ENCODE measurements at places on chromosomes 16 and 17.

GRCh38 chr17:62619417-62620155 is 7.9 kb upstream of the MRC2 start:
- no peak for ATAC-seq

- no peak for ATAC-seq
Measured at GRCh38 chr17:10420811-10421210, 939 bp downstream of the MYH8 start.

DNA sequence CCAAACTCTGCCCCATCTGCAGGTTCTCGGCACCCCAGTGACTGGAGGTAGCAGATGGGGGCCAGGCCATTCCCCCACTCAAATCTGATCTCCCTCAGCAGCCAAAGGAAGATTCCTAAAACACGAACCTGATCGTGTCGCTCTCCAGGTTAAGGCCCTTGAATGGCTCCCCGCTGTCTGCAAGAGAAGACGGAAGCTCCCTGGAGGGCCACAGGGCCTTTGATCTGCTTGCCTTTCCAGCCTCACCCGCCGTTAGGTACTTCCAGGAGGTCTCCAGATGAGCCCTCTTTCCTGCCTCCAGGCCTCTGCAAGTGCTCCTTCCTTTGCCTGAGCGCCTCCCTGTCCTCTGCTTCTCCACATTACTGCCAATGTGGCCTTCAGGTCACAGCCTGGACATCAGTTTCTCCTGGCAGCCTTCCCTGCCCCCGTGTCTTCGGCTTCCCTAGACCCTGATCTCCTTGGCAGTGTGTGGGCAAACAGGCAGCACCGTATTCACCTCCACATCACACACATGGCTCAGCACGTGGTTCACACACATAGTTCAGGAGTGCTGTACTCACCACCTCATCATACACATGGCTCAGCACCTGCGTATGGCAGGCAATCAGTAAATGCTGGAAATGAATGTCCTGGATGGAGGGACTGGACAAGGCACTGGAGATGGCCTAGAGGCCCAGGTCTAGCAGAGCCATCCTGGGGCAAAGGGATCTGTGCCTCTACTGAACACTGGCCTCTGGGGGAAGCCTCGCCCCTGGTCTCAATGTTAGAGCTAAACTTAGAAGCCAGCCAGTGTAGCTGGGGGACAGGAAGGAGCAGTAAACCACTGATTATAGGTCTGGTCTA is 26.4 kb upstream of the MRPS23 start:
- ATAC-seq: no peak

GRCh38 chr17:76272541-76273444 is 7.6 kb downstream of the UBALD2 start:
- ATAC-seq: no peak

DNA sequence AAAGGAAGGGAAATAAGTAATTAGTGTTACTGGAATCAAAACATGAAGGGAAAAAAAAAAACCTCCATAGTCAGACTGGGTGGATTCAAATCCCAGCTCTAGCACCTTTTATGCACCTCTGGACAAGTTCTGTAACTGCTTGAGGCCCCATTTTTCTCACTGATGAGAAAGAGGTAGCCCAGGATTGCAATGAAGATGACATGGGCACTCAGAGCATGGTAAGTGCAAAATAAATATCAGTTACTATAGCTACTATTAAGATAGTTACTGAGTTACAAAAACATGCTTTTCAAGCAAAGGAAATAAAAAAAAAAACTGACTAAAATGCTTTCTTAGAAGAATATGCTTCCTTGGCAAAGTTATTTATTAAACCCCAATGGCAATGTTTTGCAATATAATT is 58.8 kb downstream of the CEP95 start:
- ATAC-seq: peak; percentile 35

DNA sequence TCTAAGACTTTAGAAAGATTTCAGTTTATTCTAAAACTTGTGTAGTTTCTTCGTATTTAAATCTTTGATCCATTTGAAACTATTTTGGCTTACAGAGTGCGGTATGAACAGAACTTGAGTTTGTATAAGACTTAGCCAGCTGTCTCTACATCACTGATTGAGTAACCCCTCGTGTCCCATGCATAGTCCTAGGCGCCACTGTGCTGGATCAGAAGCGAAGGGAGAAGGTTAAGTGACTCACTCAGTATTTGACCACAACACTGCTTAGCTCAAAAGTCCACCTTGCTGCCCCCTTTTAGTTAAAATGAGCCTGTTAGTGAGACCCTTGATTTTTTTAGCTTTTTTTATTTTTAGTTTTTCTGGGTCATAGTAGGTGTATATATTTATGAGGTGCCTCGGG is 28.4 kb downstream of the CD300LB start:
- ATAC-seq: no peak

DNA sequence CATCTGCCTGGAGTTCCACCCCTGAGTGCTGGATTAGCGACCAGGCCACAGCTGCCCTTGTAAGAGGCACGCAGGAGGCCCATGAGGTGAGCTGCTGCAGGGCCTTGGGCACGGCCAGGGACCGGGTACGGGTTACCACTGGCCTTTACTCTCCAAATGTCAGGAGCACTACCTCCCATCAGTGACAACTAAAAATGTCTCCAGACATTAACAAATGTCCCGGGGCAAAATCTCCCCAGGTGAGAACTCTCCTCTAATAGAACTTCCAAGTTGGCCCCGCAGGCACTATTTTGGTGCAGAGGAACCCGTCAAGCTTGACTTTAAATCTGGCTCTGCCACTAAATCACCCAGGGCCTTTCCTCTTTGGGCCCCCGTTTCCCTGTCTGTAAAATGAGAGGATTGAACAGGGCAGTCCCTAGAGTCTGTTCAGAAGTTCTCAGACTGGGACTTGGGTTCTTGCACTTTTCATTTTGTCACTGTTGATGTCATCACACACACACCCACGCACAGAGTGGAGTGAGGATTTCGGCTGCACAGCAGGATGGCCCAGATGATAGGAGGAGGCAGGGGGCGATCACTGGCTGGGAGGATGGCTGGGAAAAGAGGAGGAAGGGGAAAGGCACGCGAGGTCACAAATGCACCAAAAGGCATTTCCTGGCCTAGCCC is 24.5 kb upstream of the MAPT start:
- no peak for ATAC-seq

DNA sequence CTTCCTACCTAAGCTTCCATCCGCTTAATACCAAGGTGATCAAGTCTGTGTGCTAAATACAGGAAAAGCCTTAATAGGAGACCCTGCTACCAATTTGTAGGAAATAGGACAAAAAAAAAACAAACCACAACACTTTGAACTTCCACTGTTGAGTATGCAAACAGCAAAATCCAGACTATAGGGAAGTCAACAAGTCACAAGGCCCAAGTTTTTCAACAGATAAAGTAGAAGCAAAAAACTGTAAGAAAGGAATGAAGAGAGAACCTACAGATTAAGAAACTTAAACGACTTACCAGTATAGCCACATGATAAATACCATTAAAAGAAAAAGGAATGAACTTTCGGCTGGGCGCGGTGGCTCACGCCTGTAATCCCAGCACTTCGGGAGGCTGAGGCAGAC is 7.4 kb downstream of the USP22 start:
- ATAC-seq: no peak

DNA sequence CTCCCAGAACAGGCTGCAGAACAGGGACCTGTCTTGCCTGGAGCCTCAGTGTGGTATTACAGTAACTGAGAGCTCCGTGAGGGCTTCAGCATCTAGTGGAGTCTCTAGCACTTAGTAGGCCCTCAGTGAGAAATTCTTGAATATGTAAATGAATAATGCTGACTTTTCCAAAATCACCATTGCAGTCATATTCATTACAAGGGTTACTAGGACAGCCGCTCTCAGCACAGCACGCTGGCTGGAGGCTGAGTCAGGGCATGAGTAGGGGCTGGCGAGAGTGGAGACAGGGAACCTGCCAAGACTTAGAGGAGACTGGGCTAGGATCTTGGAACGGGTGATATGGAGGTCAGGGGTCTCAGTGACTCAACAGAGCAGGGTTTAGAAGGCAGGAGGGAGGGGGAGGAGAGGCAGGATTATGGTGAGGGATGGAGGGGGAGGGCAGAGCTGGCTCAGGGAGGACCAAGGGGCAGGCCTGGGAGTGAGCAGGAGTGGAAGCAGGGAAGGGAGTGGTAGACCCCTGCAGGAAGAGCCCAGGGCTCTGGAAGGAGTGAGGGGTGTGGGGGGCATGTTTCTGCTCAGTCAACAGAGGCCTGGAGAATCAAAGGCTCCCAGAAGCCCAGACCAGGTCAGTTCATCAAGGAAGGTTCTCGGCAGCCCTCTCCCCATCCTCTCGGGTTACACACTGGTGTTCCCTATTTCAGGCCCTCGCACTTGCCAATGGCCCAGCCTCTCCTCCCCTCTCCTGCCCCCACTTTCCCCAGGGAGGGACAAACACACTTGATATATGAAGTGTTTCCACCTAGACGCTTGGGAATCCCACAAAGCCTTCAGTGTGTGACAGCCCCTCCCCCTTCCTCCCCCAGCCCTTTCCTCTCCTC is 42.3 kb downstream of the FZD2 start:
- peak; percentile 96 for ATAC-seq

- ATAC-seq: peak; percentile 0
Measured at GRCh38 chr17:28950017-28950751, 1.1 kb downstream of the PHF12 start.

GRCh38 chr16:50679676-50680555 is 1.2 kb downstream of the SNX20 start:
- no peak for ATAC-seq

GRCh38 chr17:76696763-76697701 is 13.7 kb downstream of the MXRA7 start:
- ATAC-seq: no peak

DNA sequence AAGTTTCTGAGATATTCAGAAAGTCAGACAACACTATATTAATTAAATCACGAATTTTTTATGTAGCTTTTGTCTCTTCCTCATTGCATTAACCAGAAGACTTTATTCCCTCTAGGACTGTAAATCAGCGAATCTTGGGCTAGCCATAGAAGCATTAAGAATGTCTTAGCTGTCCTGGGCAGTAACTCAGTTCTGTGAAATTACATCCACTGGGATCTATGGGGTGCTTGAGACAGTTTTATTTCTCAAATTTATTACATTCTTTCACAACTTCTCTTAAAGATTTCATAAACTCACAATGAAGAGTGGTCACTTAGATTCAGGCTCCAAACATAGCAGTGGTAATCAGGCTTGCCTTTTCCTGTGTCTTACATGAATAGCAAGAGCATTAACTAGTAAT is 1153.4 kb downstream of the CDH8 start:
- no peak for ATAC-seq

- ATAC-seq: no peak
Measured at GRCh38 chr17:57644326-57644725, 100.8 kb downstream of the CCDC182 start.

DNA sequence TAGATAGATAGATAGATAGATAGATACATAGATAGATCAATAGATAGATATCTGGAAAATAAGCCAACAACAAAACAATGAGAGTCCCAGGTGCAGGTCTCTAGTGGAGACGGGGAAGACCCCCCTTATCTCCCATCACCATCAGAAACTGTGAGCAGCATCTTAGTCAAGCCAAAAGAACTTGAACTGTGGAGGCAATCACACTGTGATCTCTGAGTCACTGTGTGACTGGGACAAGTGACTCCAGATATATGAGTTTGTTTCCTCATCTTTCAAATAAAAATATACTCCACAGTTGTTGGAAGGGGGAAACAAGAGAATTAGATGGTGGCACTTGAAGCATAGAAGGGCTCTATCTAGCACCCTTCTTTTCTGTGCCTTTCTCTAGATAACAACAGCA is 42.1 kb downstream of the NOG start:
- ATAC-seq: no peak

DNA sequence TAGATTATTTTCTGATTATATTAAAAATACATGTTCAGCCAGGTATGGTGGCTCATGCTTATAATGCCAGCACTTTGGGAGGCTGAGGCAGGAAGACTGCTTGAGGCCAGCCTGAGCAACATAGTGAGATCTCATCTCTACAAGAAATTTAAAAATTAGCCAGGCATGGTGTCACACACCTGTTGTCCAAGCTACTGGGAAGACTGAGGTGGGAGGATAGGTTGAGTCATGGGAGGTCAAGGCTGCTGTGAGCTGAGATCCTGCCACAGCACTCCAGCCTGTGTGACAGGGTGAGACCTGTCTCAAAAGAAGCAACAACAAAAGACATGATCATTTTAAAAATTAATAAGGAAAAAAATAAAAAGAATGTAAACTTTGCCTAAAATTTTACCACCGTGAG is 40.7 kb downstream of the PRAC1 start:
- ATAC-seq: no peak

DNA sequence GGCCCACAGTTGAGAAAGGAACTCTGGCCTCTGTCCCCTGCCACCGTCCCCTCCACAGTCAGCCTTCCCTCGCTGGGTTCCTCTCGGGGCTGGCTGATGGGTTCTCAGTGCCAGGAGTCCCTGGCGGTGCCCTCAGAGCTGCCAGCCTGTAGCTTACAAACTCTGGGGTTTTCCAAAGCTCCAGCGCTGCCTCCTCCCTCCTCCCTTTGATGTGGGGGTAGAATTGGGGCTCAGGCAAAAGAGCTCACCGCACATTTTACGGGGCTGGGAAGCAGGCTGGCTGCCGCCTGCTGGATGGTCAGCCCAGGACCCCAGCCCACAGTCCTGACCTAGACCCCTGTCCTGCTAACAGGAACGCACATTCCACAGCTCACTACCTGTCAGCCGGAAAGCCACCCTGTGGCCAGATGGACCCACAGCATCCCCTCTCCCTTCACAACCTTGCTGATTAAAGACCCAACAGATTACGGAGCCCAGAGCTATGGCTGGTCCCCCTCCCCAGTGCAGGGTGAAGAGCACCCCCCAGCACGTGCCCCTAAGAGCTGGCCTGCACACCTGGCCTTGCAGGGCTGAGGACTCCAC is 6.0 kb downstream of the VASN start:
- no peak for ATAC-seq

GRCh38 chr17:36048066-36048465 is 16.0 kb upstream of the CCL18 start:
- ATAC-seq: no peak

DNA sequence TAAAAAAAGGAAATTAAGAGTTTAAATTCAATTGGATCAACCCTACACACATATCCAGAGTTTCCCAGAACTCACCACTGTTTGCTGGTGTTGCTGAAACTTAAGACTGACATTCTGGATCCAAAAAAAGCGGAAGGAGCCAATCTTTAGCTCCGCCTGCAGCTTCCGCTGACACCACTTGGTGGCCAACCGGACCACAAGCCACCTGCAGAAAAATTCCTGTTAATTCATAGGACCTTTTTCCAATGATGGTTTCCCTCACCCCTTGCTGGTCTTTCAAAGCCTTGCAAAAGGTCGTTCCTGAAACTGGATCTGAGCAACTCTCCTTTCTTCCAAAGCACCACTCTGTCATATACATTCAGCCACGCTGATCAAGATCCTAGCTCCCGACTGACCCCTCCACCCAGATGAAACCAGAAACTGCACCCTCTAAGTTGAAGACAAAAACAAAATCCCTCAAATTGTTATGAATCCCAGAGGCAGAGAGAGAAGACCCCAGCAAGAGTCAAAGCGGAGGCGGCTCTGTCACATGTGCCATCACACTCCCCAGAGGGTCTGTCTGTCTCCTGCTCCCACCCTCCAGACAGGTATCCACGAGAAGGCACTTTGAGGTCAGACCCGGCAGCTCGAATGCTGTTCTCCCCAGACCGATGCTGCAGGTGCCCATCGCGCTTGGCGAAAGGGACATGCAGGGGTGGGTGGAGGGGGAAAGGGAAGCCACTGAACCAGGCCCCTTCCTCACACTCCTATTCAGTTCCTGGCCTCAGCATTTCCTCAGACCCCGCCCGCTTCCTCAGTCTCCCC is 773 bp downstream of the BLTP2 start:
- ATAC-seq: peak; percentile 23

- ATAC-seq: peak; percentile 89
Measured at GRCh38 chr17:57875290-57876022, 25.6 kb upstream of the MRPS23 start.

- ATAC-seq: no peak
Measured at GRCh38 chr16:1958715-1959268, 546 bp upstream of the NDUFB10 start.
